Stimulated activated CD4-positive, alpha-beta T cell treated with anti-CD3 and anti-CD28 coated beads, TNF-alpha, amount 100 ng/mL, for 1 hour (primary cell): ENCODE measurements at places on chromosomes 2 and 18.

DNA sequence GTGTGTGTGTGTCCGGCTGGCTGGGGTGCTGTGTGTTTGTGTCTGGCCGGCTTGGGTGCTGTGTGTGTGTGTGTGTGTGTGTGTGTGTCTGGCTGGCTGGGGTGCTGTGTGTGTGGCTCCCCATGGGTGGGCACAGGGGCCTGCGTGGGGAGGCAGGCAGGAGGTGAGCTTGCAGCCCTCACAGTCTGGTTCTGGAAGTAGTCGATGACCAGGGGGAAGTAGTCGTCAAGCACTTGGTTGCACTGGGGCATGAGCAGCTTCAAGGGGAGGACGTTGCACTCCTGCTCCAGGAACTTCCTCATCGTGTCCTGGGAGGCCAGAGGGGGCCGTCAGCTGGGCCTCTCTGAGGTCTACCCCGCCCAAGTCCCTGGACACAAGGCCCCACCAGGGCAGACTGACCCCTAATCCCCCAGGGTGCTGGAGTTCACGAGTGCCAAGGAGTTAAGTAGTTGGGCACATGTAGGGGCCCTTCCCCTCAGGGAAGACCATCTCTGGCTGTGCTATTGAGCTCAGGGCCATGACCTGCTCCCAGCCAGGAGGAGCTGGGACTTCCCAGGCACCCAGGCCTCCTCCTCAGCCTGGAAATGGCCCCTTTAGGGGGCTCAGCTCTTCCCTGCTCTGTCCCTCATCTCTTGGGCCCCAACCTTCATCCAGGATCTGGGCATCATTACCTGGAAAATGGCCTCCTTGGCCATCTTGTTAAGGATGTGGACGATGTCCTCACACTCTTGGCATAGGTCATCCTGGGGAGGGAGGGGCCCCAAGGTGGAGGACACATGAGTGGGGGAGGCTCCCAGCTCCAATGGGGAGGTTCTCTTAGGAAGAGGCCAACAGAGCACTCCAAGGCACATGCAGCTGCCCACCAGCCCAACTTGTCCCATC is 1.3 kb downstream of the SFTPB start:
- DNase-seq, result no peak

- DNase-seq, result no peak
These were observed 62.3 kb downstream of the WDSUB1 start for GRCh38 chr2:159224061-159224813.

GRCh38 chr2:71609441-71609840 is 156.1 kb downstream of the DYSF start:
- no peak for DNase-seq

GRCh38 chr2:170176212-170176611 is 1.7 kb upstream of the MYO3B start:
- no peak for DNase-seq

- DNase-seq, result no peak
These were observed 50.2 kb downstream of the SEMA4F start for GRCh38 chr2:74704216-74704615.

GRCh38 chr2:207090389-207090788 is 75.4 kb downstream of the KLF7 start:
- DNase-seq, result no peak

GRCh38 chr2:25375371-25375988 is 33.8 kb upstream of the DNMT3A start:
- DNase-seq, result no peak

- no peak for DNase-seq
These were observed 159.8 kb downstream of the EN1 start for GRCh38 chr2:118687698-118688097.

GRCh38 chr18:63619661-63620060 is 24.4 kb downstream of the SERPINB4 start:
- DNase-seq, result no peak

- no peak for DNase-seq
These were observed 214.1 kb upstream of the COPS8 start for GRCh38 chr2:236871500-236872001.

DNA sequence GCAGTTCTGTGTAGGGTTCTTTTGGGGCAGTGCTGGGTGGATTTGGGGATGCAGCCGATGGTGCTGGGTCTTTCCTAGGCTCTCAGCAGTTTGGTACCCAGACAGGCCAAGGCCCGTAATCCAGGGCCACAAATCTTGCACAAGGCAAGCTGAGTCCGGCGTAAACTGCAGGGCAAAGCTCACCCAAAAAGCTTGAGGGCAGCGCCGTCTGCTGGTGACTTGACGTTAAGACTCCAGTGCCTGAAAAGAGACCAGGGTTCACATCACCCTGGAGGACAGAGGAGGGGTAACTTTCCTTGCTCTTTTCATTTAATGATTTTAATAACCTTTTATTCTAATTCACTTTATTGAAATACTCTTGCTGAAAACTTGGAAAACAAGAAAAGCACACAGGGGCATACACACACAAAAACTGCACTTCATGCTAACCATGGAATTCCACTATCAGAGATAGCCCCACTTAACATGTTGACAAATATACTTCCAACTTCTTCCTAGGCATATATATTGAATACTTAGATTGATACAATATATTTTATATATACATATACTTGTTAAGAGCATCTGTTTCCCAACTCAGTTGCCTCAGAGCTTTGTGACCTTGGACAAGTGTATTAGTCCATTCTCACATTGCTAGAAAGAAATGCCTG is 38.9 kb downstream of the CNGA3 start:
- peak; percentile 56 for DNase-seq

DNA sequence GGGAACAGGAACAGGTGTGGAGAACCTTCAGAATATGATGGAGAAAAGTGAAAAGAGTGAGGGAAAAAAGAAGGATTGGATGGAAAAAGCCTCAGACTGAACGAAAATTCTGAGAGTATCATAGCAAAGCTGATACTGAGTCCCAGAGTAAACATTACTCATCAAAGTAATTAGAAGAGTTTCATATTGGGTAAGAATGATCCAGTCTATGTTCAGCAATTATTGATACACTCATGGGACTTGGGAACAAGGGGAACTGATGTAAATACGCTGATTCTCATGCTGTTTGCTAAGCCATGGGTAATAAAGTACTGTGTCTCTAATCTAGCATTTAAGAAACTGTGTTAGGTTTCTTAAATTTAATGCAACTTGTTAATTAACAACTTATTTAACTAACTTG is 219.9 kb upstream of the NOL4 start:
- DNase-seq, result no peak

DNA sequence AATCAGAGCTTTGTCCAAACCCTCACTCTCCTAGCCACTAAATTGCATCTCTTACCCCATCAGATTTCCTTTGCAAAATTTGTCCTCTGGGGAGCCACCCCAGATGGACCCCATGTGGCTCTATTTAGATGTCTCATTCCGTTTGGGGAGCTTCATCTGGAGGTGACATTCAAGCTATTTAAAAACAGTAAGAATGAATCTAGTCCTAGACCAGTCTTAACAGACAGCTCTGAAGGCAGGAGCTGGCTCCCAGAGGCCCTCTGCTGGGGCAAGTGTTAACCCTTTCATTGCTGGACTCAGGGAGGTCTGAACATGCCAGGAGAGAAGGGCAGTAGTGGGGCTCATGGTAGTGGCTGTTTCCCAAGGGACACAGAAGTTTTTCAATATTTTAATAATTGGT is 59.2 kb downstream of the RPL37A start:
- no peak for DNase-seq

DNA sequence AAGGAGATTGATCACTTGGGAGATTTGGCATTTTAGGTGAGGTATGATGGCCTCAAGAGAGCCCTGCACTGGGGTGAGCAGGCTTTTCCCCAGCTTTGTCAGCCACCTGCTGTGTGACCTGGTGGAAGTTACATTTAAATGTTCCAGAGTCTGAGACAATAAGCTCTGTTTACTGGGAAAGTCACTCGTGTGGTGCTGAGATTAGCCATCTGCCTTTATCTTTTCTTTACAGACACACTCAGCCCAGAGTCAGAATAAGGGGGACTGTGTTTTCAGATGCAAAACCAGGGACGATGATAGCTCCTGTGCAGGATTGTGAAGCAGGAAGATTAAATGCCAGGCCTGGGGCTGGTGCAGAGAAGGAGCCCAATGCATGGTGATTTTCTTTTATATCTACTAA is 47.9 kb downstream of the SH3RF3 start:
- no peak for DNase-seq
